HS-27A (cell line): ENCODE measurements at places on chromosomes 1 and 21.

GRCh38 chr21:45019887-45020537 lies 54.4 kb upstream of the ADARB1 start:
- no peak for DNase-seq

DNA sequence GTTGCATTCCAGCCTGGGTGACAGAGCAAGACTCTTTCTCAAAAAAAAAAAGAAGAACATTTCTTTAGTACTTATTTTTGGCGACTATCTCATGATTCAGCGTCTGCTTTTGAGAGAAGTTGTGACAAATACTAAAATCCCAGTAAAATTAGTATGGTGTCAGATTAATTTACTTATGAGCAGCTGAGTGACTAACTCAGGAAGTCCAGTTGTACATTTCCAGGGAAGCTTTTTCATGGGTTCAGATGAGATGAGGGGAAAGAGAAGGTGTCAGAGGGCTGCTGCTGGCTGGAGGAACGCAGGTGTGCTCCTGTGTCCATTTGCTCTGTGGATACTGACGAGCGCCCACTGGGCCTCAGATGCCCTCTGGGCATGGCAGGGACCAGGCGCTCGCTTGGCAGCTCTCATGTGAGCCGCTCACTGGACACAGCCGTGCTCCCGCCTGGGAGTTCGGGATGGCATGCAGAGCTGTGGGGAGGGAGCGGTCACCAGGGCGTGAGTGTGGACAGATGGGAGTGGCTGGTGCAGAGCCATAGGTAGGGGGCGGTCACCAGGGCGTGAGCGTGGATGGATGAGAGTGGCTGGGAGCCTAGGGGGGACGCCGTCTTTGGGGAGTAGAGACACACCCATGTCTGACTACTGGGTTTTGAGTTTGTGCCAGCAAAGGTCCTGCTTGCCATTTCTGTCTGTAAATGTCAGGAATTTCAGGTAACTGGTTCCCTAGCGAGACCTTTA lies 55.0 kb downstream of the ADARB1 start:
- peak; percentile 30 for DNase-seq

- DNase-seq, result no peak
These were observed 25.9 kb upstream of the KCNA2 start for GRCh38 chr1:110631836-110632620.

- DNase-seq, result no peak
These were observed 170.4 kb downstream of the PTPRC start for GRCh38 chr1:198809247-198809646.

DNA sequence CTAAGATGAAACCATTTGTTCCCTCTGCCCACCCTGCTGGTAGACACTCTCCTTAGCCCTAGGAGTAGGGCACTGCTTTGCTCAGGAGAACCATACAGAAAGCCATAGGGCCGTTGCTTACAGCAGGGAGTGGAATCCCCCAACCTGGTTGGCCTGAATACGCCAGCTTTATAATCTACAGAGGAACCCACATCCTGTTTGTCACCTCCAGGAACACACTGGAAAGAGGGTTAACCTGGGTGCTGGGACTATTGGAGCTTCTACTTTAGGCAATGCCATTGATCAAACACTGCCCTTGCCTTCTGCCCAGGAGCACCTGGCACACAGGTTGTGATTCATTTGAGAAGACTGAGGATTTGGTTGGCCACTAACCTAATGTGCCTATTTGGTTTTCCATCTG lies 124.8 kb downstream of the TNR start:
- DNase-seq, result no peak

GRCh38 chr1:44218503-44219300 lies 5.4 kb downstream of the DMAP1 start:
- DNase-seq, result no peak

- DNase-seq, result no peak
These were observed 87.1 kb upstream of the CACNA1E start for GRCh38 chr1:181396171-181396670.

DNA sequence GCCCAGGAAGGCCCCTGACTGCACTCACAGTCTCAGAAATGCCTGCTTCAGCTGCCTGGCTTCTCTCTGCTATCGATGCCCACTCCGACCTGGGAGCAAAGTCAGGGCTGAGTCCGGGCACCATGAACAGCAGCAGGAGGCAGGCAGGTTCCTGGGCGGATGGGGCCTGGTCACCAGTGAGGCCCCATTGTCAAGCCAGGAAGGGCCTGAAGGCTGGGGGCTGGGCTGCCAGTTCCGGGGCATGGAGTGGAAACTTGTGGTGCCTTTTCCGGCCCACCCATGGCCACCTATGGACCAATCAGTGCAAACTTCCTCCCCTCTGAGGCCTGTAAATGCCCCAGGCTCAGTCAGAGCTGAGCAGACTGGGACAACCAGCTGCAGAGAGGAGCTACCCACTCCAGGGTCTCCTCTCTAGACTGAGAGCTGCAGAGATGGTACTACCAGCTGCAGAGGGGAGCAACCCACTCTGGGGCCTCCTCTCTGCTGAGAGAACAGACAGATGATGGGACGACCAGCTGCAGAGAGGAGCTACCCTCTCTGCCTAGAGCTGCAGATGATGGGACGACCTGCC lies 286.5 kb downstream of the SMYD3 start:
- no peak for DNase-seq

- DNase-seq, result no peak
These were observed 5.5 kb upstream of the CD1A start for GRCh38 chr1:158248771-158249170.

DNA sequence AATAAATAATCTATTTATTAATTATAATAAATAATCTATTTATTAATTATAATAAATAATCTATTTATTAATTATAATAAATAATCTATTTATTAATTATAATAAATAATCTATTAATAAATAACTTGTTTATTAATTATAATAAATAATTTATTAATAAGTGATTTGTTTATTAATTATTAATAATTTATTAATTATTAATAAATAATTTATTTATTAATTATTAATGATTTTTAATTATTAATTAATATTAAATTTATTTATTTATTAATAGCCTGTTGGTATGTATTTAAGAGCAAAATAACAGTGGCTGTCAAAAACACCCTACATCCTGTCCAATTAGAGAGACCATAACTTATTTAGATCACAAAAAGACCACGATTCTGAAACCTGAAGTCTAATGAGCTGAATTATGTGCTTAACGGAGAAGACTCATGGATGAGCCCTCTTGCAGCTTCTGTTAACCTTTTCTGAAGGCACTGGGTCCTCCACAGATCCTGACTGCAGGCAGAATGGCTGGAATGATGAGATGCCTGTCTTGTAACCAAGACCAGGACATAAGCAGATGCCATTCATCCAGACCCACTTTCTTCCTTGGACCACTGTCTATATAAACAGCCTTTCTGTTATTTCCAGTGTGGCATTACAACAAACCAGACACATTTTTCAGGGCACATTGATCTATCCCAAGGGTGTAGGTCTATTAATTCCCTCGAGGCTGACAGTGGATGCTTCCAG lies 134.2 kb downstream of the SETD4 start:
- DNase-seq, result no peak

DNA sequence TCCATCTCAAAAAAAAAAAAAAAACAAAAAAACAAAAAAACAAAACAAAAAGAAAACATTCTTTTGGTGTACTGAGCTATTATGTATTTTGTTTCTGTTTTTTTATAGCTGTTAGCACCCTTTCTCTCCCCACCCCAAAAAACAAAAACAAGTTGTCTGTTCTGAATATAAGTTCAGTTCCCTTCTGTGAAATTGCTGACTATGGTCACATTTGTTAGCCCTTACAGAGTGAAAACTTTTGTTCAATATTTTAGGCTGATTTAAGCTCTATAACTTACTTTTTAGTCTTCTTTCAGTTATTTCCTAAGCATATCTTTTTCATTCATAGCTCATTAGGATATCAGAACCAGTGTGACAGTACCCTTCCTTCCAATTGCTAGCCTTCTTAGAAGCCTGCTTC lies 1056.6 kb upstream of the NCAM2 start:
- no peak for DNase-seq

DNA sequence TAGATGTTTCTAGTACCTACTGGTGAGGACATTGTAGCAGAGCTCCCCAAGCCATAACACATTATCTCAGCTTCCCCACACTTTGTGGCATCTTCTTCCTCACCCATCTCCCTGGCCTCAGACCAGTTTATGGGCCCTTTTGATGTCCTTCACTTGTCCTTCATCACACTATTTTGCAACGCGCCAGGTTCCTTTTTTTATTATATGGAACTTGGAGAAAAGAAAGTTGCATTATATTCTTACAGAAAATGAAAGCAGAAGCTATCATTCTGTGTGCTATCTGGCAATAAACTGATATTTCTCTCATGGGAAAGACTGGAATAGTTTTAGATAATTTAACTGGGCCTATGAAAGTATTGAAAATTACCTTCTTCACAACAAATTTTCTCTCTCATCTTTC lies 196.9 kb upstream of the ETV3 start:
- no peak for DNase-seq

DNA sequence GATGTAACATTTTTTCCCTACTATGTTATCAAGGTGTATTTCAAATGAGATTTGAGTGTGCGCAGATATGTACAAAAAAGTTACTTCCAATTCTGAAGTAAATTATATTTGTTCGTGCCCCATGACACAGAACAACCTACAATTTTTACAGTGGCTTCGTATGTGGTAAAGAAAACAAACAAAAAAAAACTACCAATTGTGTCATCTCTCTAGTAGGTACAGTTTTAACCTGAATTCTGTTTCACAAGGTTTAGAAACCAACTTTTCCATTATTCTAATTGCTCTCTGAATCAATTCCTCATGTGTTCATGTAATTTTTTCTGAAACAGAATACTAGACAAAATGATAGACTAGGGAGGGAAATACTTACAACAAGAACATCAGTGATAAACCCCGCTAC lies 7.4 kb downstream of the SCAF4 start:
- DNase-seq, result no peak

DNA sequence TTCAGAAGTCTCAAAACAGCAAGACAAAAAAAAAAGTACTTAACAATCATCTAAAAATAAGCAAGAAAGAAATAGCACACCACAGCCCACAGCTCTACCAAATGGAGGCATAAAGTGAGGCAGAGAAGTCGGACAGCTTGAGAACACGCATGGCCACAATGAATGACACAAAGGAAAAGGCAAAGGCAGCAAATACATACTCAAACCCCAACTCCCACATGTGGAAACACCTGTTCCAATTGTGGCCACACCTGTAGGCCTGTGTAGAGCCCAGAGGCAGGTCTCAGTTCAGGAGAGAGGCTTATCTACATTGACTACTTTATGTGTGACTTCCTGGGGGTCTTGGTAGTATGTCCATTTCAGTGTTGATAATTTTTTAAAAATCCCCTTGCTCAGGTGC lies 543.5 kb downstream of the LMO4 start:
- no peak for DNase-seq
